Effector memory CD4-positive, alpha-beta T cell (primary cell): ENCODE measurements at places on chromosomes 1 and 21.

GRCh38 chr1:39446986-39447567, 44.4 kb upstream of the BMP8A start:
- no peak for DNase-seq

GRCh38 chr1:235006132-235006721, 122.4 kb downstream of the TOMM20 start:
- no peak for DNase-seq

GRCh38 chr1:186722711-186723309, 42.6 kb upstream of the PTGS2 start:
- DNase-seq, result no peak

GRCh38 chr21:25649146-25649545, 10.1 kb downstream of the JAM2 start:
- DNase-seq, result no peak

DNA sequence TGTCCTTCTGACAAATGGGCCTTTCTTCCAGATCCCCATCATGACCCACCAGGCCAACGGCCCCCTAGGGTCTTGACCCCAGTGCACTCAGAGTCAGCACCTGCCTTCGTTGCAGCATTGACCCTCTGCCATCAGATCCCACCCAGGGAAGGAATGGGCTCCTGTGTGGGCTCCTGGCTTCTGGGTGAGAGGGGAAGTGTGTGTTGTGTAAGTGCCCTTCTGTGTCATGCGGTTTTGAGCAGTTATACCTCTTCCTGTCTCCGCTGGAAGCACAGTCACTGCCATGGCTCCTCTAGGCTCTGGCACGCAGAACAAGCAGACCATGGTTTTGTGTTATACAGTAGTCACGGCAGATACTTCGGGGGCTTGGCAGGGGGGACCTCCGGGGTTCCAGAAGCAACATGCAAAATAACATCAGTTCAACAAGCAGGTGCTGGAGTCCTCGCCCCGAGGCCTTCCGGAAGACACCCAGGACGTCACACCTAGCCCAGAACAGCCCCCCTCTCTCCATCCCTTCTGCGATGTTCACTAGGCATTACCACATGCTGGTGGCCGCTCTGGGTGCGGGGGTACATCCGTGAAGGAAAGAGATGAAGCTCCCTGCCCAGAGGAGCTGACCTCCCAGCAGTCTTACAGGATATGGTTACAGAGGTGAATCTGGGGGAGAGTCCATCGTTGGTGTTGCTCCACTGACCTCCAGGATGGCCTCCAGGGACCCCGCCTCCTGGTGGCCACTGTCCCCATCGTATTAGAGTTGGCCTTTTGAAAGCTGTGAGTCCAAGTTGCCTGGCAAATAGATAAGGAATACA, 17.4 kb upstream of the KCNAB2 start:
- peak; percentile 63 for DNase-seq
